ENCODE measurements at places on chromosomes 5 and 9.

DNA sequence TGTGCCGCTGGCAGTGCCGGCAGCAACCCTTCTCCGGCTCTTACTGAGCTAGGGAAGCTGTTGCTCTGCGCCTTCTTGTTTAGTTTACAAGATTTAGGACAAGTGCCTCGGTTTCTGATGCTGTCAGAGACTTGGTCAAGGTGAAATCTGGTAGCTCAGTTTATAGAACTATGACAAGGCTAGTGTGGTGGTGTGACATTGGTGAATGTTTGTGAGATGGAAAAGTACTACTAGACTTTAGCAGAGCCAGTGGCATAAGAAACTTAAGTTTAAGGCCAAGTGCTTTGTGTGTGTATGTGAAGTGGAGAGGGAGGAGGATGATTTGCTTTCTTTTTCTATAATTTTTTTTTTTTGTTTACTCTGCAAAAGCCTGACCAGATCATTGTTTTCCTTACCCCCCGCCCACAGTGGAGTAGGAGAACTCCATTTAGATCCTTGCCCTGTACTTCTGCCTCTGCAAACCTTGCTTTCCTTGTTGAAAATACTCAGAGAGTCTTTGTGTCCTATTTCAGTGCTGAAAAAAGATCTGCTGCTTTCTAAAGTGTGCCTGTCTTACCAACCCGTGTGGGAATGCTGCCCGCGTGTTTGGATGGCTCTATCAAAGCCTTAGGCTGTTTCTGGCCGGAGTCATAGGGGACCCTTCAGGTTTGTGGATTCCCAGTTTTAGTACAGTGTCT is 75.9 kb downstream of the TRIO start:
- DNase-seq: no peak

GRCh38 chr5:56282216-56282615 is 49.1 kb upstream of the ANKRD55 start:
- DNase-seq: no peak

DNA sequence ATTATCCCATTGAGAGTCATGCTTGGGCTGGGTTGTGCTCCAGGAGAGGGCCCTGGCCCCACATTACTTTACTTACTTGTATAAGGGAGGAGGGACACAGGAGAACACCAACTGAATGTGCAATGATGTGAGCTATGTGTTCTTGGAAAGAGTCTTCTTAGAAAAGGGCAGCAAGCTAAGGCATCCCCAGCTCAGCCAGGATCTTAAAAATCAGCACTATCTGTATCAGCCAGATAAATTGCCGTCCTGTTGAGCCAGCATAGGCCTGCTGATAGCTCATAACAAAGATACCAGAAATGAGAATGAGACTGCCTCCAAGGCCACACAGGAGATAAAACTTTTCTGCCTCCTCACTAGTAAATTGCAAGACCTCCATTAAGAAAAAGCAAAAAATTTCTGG is 357.5 kb downstream of the CAAP1 start:
- no peak for DNase-seq

DNA sequence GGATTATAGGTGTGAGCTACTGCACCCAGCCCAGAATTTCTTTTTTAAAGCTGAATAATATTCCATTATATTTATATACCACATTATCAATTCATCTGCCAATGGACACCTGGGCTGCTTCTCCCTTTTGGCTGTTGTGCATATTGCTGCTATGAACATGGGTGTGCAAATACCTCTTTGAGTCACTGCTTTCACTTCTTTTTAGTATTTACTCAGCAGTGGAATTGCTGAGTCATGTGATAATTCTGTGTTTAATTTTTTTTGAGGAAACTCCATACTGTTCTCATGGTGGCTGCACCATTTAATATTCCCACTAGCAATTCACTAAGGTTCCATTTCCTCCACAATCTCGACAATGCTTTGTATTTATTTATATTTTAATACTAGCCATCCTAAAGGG is 36.1 kb upstream of the KIF4B start:
- DNase-seq: no peak

DNA sequence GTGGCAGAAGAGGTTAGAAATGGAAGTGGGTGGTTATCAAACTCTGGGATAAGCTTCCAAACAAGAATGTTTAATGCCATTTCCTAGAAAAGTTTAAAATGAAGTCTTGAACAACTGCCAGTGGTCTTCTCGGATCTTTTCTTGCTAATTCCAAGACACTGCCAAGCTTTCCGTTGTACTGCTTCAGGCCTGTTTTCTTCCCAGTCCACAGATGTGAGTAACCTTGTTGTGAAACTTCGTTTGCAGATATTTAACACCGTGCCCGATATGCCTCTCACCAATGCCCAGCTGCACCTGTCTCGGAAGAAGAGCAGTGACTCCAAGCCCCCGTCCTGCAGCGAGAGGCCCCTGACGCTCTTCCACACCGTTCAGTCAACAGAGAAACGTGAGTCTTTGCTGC is 269.8 kb downstream of the NR3C1 start:
- no peak for DNase-seq

DNA sequence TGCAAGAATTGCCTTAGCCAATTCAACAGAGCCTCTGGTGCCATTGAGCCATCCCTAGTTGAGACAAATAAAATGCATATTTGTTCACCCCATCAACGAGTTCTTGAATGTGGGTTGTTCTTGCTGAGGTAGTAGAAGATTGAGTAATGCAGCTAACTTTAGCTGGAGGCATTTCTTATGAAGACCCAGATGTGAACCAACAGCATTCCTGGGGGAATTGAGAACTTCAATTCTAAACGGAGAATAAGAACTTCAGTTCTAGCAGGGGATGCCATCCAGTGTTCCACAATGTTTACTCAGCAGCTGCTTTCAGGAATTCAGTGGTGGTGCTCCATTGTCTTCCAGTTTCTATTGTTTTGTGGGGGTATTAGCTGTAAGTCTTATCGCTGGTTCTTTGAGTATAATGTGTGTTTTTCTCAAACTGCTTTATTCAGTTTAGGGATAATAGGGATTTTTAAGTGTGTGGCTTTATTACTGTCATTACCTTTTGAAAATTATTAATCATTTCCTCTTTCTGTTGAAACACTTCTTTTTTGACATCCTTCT is 1968.2 kb upstream of the NUDT12 start:
- no peak for DNase-seq

GRCh38 chr9:112180387-112180881 is 5.3 kb upstream of the SUSD1 start:
- no peak for DNase-seq

GRCh38 chr5:83337453-83338035 is 134.0 kb upstream of the VCAN start:
- no peak for DNase-seq

- peak; percentile 58 for DNase-seq
These were observed 47.1 kb downstream of the EHMT1 start for GRCh38 chr9:137665697-137666512.

DNA sequence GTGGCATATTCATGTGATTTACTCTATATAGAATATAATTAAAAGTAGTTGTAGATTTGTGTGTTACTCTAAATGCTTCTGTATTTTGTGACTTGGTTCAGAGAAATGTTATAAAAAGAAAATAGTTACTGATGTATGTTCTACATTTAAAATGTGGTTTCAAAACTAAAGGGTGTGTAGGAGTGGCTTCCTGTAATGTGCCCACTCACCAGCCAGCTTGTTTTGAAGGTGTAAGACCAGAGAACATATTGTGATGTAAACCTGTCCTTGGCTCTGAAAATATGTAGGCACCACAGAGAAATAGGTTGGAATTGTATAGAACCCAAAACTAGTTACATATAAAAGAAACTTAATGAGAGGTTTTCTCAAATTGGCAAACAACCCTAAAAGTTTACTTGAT is 51.2 kb upstream of the ARRDC3 start:
- DNase-seq: no peak

- DNase-seq: no peak
These were observed 648.3 kb downstream of the PDE4D start for GRCh38 chr5:59245198-59245597.

GRCh38 chr9:124062172-124062571 is 50.6 kb downstream of the LHX2 start:
- no peak for DNase-seq

GRCh38 chr5:93331863-93332262 is 249.2 kb downstream of the NR2F1-AS1 start:
- no peak for DNase-seq

DNA sequence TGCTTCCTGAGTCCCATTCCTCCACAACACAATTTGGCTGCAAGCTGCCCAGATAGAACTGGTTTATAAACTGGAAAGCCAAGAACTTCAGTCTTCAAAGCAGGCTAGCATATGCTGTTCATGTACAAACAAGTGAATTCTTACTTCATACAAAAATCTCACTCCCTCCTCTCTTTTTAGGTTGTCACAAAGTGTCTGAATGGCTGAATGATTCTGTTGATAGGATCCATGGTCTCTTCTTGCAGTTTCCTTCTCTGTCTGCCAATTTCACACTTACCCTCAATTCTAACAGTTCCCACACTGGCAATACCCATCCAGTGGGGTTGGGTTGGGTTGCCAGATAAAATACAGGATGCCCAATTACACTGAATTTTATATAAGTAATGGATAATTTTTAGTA is 363.5 kb downstream of the DEPDC1B start:
- no peak for DNase-seq

DNA sequence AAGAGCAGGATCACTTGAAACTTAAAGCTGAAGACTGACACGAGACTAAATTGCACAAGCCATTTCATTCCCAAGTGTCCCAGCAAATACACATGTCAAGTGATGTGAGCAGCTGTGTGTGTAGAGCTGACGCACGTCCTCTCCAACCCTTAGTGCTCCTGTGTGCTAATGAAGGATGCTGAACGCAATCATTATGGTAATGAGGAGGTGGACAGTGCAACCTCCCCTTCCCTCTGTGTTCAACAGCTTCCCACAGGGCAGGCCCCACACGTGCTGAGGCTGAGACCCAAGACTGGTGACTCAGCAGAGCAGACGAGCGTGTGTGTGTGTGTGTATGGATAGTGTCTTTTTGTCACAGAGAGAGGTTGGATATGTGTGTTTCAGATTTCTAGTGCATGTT is 702.1 kb downstream of the SEMA5A start:
- DNase-seq: no peak

DNA sequence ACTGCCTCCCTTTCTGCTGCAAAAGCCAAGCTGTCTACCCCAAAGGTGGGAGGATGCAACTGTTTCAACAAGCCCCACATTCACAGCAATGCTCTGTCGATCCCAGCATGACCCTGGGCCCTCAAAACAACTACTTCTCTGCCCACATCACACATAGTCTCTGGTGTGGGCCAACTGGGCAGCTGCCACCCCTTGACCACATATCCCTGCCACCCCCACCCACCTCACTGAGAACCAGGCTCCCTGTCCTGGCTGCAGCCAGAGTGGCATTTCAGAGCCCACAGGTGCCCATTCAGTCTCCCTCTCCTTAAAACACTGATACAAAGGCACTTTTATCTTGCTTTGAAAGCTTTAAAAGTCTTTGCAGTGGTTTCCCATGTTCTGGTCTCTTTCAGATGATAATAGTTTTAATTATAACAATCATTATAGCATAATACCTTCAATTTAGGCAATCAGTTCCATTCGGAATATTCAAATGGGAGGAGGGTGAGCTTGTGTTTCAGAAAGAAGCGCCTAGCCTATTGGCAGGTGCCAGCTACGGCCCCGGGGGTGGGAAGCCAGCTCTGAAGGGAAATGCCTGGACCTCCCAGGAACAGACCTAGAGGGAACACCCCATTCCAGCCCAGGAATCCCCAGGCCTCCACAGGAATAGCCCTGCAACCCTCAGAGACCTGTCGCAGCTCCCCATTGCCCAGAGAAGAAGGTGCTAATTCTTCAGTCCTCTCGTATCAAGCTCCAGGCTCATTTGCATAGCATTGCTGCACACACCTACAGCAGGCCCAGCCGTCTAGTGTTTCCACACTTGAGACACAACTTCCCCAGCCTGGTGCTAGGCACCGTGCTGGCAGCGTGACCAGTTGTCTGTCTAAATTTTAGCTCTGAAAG is 90.8 kb downstream of the C5orf15 start:
- no peak for DNase-seq

- DNase-seq: no peak
These were observed 700.8 kb downstream of the MAT2B start for GRCh38 chr5:164206196-164206595.

DNA sequence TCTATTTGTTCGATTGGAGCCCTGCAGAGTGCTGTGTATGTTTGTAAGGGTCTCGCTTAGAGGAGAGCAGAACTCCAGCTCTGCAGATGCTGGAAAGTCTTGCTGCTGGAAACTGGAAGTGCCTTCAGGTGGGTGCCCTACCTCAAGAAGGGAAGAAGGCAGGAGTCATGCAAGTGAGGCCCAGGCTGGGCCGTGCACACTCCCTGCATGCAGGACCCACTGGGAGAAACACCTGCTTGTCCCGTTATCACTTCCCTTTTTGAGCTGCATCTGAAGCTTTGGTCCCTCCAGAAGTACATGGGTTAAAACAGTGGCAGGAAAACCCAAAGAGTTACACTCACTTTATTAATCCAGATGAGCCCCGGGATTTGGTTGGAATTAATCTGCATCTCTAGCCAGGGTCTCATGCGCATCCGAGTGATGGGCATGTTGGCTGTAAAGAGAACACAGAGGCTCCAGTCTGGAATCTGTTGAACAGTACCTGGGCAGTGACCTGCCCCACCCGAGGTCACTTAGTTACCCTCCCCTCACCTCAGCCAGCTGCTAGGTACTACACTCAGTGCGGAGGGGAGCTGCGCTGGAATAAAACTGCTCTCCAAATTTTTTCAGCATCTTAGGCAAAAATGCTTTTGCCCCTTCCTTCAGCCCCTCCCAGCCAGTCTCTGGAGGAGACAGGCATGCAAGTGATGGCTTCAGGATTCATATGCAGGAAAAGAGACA is 1.4 kb downstream of the IRF1 start:
- DNase-seq: no peak

- DNase-seq: no peak
These were observed 149.1 kb downstream of the MAST4 start for GRCh38 chr5:66745297-66745696.

- no peak for DNase-seq
These were observed 8.6 kb downstream of the NSD1 start for GRCh38 chr5:177142098-177142611.

DNA sequence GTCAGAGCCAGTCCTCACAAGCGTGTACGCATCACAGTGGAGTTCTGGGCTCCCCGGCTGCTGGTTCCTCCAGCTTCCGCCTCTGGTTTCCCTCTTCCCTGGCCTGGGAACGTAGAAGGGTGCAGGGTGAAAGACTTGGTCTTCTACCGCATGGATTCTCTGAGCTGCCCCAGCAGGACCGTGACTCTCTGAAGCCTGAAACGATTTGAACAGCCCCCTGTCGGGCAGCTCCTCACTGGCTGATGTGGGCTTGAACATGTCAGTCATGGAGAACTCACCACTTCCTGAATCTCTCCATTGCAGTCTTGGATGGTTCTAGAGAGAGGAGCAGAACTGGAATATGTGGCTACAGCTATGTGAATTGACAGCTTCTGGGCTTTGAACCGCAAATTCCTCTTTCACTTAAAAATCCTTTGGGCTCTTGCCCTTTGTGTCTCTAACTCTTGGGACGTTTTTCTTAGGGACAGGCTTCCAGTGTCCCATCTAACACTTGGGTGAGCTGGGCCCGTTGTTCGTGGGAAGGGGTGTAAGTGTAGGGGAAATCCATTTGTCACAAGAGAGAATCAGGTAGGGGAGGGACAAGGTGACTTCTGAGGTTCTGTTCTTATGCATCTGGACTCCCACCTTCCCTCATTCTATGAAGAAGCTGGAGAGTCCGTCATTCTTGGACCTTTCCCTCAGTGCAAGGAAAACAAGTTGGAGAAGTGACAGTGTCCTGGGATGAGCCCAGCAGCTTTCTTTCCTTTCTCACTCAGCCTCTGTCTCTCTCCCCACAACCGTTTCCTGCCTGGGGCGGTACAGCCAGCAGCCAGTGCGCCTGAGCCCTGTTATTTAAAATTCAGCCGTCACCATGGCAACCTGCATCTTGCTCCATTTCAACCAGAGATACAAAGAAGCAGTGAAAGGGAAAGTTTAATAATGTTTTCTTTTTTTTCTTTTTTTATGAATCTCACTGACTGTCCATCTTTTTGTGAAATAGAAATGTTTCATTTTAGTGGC is 84.7 kb downstream of the PTTG1 start:
- DNase-seq: peak; percentile 31
